ENCODE measurements at places on chromosomes 13 and 19.

- no peak for DNase-seq
Observed at GRCh38 chr13:51034906-51035305, 76.2 kb downstream of the C13orf42 start.

DNA sequence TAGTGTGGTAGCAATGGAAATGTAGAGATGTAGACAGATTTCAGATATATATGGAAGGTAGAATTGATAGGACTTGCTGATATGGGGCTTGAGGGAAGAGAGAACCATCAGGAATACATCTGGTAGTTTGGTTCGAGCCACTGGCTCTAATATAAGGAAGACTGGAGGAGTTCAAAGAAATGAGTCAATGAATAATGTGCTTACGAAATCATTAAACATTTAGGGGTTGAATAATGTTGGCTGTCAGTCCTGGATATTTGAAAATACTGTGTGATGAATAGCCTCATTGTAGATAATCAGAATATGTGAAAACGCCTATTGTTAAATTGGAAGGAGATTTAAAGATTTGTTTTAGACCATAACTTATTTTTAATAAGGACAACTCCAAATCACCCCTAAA is 21.6 kb downstream of the SGCG start:
- no peak for DNase-seq

DNA sequence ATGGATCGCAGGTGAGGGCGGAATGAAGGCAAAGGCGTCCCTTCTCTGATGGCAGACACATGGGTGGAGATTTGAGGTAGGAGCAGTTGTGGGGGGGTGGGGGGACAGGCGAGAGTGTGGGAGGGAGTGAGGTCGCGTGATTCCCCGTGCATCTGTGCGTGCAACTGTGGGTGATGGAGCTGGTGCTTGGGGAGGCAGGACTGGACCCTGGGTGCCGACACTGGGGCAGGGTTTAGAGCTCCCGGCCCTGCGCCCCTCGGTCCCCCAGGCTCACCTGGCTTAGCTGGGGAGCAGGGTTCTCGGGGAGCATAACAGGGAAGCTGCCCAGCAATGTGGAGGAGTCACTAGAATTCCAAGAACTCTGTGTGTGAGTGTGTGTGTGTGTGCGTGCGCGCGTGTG is 3.4 kb downstream of the TMPRSS9 start:
- DNase-seq, result no peak

- DNase-seq, result no peak
Observed at GRCh38 chr13:67238861-67239260, 8.7 kb upstream of the PCDH9 start.

DNA sequence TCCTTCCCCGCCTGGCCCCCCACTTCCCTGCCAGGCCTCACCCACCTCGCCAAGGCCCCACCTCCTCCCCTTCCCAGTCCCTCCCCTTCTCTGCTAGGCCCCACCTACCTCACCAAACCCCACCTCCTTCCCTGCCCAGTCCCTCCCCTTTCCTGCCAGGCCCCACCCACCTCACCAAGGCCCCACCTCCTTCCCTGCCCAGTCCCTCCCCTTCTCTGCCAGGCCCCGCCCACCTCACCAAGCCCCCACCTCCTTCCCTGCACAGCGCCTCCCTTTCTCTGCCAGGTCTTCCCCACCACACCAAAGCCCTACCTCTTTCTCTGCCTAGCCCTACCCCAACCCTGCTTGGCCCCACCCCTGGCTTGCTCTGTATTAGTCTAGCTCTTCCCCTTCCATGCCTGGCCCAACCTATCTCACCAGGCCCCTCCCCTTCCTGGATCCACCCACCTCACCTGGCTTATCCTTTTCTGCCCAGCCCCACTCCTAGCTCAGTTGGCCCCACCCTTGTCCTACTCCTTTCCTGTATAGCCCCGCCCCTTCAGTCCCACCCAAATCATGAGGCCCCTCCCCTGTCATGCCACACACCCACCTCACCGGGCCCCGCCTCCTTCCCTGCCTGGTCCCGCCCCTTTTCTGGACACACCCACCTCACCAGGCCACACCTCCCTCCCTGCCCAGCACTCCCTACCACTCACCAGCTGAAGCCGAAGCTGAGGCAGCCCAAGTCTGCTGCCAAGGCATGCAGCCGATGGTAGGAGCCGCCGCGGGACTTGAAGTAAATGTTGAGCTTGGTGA is 16.2 kb downstream of the CERS1 start:
- DNase-seq, result no peak

GRCh38 chr13:61727767-61728166 is 312.1 kb upstream of the PCDH20 start:
- DNase-seq, result no peak

GRCh38 chr19:39003796-39004195 is 28.3 kb upstream of the FBXO17 start:
- DNase-seq, result no peak

GRCh38 chr19:54014920-54015560 is 23.6 kb downstream of the CACNG6 start:
- no peak for DNase-seq

DNA sequence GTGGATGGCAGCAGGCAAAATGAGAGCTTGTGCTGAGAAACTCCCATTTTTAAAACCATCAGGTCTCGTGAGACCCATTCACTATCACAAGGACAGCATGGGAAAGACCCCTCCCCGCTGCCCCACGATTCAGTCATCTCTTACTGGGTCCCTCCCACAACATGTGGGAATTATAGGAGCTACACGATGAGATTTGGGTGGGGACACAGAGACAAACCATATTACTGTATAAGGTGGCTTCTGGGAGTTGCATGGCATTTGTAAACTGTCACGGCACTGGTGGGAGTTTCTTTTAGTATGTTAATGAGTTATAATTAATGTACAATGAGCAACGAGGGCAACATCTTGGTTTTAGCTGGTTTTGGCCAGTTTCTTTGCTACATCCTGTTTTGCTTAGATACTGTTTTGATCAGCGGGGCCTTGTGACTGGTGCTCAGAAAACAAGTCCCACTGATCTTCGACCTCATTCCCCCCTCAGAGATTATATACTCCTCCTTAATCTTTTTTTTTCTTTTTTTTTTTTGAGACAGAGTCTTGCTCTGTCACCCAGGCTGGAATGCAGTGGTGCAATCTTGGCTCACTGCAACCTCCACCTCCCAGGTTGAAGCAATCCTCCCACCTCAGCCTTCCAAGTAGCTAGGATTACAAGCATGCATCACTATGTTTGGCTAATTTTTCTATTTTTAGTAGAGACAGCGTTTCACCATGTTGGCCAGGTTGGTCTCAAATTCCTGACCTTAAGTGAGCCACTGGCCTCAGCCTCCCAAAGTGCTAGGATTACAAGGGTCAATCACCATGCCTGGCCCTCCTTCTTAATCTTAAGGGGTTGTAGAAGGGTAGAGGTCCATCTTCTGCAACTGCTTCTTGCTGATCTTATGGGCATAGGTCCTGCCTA is 21.3 kb upstream of the ZNF599 start:
- no peak for DNase-seq

- no peak for DNase-seq
Observed at GRCh38 chr19:46270521-46271256, 26.2 kb upstream of the HIF3A start.

- no peak for DNase-seq
Observed at GRCh38 chr13:95642999-95643398, 1.5 kb downstream of the DZIP1 start.

DNA sequence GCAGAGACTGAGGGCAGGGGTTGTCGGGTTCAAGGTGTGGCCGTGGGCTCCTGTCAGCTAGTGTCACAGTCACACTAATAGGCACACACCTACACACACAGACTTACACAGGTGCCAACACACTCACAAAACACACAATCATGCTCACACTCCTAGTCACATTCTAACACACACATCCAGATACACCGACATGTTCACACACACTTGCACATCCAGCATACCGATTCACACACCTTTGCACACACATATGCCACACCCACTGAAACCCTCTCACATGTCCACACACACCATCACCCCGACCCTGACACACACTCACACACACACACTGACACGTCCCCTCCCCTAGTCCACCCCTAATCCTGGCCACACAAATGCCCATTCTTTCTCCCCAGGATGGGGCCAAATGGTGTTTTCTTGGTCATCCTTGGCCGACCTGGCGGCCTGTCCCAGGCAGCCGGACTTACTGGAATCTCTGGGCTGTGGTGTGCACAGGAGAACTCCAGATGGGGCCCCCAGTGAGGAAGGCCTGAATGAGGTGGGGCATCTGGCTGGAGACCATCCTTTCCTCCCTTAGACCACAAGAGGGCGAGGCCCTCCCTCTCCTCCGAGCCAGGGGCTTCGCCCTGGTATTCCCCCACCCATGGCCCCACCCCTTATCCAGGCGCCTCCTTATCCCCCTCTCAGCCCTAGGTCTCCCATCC is 19.1 kb upstream of the PNMA8B start:
- DNase-seq, result no peak

DNA sequence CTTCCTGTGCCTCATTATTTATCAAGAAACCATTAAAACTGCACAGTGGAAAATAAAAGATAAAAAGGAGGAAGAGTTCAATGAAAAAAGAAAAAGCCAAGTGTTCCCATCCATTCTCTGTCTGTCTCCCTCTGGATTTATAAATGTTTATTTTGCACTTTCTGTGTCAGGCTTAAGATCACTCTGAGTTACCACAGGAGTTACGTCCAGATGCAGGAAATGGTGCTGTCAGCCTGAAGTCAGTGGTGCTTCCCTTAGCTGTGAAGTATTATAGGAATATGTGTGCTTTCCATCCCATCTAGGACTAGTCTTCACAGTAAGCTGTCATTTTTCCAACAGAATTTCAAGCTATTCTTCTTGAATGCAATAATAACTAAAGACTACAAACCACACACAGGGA is 420.2 kb downstream of the KCTD12 start:
- DNase-seq, result no peak
